CD8-positive, alpha-beta T cell (primary cell): ENCODE measurements at places on chromosomes 2 and 18.
A peak's percentile ranks its signal among the peaks of the same experiment; 100 is the strongest.

- DNase-seq, result no peak
These were observed 63.1 kb upstream of the MGAT5 start for GRCh38 chr2:134190807-134191203.

GRCh38 chr18:74294526-74294925, 2.8 kb upstream of the CYB5A start:
- DNase-seq, result no peak

DNA sequence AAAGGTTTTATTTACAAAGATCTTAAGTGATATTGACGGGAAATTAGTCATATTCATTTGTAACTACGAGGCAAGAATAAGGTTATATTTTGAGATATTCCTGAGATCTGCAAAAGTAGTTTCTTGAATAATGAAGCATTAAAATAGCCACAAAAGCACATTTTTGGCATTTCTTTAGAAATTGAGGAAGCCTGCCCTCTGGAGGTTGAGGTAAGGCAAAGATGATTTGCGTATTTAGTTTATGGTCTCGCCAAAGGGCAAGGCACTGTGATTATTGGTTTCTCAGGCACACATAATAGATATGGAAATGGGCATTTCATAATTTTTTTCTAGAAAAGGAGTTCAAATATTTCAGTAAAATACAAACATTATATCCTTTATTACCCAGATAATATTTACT, 143.7 kb upstream of the RPRM start:
- no peak for DNase-seq

GRCh38 chr18:79570266-79571201, 109.1 kb upstream of the CTDP1 start:
- no peak for DNase-seq

DNA sequence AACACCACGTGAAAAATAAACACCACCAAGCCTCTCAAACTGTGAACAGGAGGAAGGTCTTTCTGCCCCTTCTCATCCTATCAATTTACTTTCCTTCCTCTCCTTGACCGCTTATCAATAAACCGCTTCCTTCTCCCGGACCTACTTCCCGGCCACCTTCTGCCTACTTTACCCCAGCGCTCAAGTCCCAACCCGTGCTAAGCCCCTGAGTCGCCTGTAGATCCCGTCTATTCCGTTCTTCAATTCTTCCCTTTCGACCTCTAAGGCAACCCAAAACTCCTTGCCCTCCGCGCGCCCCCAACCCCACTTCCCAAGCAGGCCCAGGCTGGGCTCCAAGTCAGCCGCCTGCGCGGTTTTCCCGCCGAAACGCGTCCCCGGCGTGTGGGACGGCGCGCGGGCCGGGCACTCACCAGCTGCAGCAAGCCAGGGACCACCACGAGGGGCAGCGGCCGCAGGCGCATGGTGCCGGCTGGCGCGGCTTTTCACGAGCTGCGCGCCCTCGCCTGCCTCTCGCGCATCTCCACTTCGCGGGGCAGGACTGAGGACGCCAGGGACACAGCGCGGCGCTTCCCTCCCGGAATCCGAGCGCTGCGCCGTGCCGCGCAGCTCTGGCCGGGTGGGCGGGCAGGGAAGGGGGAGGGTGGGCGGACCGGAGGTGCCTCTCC, at the start of gene NXPH2:
NXPH2 (minus strand) TSS at position 610 of the 665 bp plus-strand sequence; CDS start at position 461, 149 bp downstream.
- no peak for DNase-seq

GRCh38 chr2:201235860-201236811, 24.2 kb upstream of the CASP8 start:
- DNase-seq, result peak; percentile 76

DNA sequence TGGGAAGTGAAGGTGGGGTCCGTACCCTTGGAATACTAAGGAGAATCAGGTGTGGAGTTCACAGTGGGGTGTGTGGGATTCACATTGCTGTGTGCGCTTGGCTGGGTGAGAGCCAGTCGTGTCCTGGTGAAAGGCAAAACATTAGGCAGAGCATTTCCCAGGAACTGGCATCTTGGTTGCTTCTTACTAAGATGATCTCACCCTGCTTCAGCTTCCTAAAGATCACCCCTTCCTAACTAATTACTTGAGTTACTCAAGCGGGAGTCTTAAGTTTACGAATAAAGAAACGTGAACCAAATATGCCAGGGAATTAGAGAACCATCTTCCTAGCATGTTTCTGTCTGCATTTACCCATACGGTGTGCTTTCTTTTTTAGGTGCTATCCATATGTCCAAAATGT, 122.9 kb downstream of the NCK2 start:
- DNase-seq, result no peak

DNA sequence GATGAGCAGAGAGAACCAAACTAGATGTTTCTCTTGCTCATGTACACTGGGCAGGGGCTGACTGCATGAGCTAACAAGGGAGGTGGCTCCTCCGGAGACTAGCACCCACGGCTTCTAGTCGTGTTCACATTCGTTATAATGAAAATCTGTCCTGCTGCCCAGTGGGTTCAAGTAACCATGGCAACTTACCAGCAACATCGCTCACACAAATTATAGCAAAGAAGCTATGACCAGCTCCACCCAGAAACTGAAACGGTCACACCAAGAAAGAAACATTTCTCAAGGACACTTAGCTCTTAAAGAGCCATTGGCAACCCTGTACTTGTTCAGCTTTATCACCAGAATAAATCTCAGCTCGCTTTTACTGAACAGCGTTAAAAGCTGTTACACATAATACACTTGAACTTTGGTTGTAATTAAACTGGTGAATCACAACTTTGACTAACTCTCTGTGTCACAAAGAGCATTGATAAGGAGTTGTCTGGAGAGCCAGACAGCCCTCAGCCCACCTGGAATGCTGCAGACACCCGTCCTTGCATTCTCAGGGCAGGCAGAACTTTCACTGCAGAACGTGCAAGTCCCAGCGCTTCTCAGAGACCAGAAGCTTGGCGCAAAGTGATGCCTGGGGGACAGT, 141.2 kb downstream of the PID1 start:
- DNase-seq, result no peak

- no peak for DNase-seq
These were observed 207.3 kb upstream of the APCDD1 start for GRCh38 chr18:10247021-10247741.

DNA sequence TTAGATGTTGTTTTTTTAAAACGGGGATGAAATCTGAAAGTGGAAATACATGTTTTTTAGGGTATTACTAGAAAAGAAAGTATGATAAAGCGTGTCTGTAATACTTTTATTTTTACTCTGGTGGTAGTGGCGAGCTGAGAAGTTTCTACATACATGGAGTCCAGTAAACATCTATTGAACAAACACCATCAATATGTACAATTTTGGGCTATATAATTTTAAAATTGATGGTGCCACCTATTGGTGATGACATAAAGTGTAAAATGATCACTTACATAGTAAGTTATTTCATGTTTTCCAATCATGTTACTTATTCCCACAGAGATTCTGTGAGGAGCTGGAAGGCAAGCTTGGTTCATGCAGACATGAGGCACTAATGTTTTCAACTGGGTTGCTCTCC, 31.5 kb upstream of the NFE2L2 start:
- DNase-seq, result no peak

DNA sequence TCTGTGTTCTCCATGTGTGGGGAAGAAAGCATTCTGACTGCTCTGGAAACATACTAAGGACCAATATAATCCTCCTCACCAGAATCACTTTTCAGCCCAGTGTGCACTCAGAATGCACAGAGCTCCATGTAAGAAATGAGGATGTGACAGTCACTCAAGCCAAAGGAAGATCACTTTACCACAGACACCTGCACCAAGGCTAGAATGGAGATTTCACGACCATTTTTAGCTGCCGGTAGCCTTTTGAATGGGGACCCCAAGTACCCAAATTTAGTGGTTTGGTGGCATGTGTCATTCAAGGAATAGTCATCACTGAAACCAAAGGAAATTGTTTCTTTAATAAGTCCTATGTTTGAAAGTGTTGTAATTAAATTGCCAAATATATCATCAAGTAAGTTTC, 613.2 kb upstream of the ACVR2A start:
- no peak for DNase-seq

DNA sequence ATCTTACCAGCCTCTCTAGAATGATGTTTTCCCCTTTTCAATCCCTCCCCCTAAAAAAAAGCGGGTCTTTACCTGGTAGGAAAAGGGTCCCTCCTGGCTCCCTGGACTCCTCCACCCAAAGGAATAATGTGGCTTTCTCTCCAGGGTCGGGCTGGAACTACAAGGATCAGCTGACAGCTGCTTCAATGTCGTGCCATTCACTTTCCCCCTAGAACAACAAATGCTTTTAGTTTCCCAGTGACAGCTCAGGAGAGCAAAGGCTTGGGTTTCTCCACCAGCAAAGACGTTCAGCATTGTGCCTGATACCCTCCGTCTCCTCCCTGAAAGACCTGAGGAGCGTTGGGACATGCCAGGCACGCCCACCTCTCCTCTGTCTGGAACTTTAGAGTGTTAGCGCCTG, 173.8 kb upstream of the SIX3 start:
- no peak for DNase-seq

GRCh38 chr18:13868501-13869271, 44.7 kb downstream of the MC5R start:
- DNase-seq, result no peak

GRCh38 chr2:38129987-38130386, 54.0 kb upstream of the CYP1B1 start:
- no peak for DNase-seq

DNA sequence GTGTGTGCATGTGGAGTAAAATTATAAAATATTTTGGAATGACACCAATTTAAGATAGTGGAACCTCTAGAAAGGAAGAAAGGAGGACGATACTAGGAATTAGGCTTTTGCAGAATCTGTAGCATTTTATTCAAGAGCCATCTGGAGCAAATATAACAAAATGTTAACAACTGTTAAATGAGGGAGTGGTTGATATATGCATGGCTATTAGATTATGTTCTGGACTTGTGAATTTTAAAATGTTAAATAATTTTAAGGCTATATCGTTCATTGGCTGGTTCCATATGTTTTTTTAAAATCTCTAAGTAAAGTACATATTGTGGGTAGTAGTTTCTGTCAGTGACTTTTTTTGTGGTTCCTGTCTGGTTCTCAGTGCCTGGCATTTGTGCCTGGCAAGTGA, 123.2 kb downstream of the PKP4 start:
- no peak for DNase-seq

GRCh38 chr2:148646231-148646559, 1.6 kb downstream of the EPC2 start:
- no peak for DNase-seq

GRCh38 chr2:207571370-207571769, 41.6 kb downstream of the CREB1 start:
- no peak for DNase-seq

GRCh38 chr2:28387082-28387960, 5.3 kb upstream of the FOSL2 start:
- DNase-seq, result no peak

DNA sequence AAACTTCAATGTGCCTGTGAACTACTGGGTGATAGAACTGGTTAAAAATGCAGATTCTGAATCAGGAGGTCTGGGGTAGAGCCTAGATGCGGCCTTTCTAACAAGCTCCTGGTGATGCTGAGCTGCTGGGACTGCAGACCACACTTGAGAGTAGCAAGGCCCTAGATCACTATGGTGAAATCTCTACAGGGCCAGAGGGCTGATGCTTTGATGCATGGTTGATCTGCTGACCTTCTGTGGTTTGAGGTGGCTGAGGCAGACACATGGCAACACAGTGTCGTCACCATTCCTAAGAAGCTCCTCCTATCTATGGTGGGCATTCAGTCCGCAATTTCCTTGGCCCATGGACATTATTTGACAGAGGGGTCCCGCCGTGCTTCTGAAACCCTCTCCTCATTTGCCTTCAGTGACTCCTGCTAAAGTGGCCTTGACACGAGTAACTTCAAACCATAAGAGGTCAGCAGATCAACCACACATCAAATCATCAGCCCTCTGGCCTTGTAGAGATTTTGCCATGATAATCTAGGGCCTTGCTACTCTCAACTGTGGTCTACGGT, 19.8 kb downstream of the CCDC68 start:
- DNase-seq, result no peak

GRCh38 chr2:232926431-232926939, 56.4 kb downstream of the SNORC start:
- no peak for DNase-seq

- no peak for DNase-seq
These were observed 223.8 kb downstream of the RIT2 start for GRCh38 chr18:42891705-42892104.

- DNase-seq, result no peak
These were observed 10.5 kb upstream of the FAM124B start for GRCh38 chr2:224412141-224413015.

- DNase-seq, result no peak
These were observed 198.6 kb downstream of the FAM210A start for GRCh38 chr18:13527730-13528129.

DNA sequence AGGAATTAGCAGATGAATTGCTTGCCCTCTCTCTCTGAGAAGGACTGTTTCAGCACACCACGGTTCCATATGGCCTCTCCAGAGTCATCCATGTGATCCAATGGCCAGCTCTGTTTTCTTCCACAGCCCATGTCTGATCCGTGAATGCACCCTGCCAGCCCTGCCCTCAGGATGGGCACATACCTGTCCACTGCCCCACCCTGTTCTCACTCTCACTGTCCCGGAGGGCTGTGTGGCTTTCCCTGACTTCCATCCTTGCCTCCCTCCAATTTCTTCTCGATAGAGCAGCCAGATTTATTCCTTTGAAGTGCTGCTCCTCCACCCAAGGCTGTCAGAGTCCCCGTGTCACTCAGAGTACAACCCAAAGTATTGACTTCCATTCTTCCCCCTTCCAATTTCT, 343.1 kb downstream of the TGIF1 start:
- no peak for DNase-seq

DNA sequence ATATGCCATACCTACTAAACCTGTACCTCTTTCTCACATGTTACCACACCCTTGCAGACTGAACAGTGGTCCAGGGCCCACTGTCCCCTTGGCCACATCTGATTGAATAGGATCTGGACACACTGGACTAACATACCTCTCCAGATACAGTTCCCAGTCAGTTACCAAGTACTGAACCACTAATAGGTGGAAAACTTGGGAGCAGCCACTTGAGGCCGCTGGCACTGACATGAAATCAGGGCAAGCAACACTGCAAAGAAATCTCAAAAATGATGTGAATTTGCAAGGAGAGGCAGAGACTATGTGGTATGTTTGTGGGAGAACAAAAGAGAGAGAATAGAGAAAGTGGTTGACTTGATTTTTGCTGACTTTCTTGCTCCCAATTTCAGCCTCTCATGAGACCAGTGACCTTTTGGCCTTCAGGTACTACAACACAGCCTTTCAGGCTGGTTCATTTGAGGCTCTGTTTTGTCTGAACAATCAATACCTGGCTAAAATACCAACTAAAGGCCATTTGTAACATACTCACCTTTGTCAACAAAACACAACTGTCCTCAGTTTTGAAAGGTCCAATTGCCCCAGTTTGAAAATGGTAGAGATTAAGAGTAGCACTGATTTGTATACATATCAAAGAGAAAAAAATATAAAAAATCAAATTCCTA, 7.8 kb downstream of the GRB14 start:
- no peak for DNase-seq

- no peak for DNase-seq
These were observed 97.2 kb downstream of the CAPN13 start for GRCh38 chr2:30710016-30710415.

DNA sequence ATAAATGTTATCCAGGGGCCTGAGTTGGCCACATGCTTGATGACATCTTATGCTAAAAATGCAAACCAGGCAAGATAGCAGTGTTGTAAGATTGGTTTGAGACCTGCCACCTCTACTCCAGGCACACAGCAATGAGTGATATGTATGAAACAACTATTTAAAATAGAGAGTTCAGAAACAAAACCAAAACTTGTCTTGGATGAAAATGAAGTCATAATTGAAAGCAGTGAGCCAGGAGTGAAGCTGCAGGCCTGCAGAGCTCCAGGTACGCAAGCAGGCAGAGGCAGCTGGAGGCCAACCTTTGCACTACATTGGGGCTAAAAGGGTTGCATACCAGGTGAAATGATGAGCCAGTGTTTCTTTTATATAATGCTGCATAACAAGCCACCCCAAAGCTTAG, 89.2 kb upstream of the SPATS2L start:
- no peak for DNase-seq
